ENCODE measurements at places on chromosomes 2 and 18.

- DNase-seq = no peak
Observed at GRCh38 chr2:71578767-71579342, 125.5 kb downstream of the DYSF start.

DNA sequence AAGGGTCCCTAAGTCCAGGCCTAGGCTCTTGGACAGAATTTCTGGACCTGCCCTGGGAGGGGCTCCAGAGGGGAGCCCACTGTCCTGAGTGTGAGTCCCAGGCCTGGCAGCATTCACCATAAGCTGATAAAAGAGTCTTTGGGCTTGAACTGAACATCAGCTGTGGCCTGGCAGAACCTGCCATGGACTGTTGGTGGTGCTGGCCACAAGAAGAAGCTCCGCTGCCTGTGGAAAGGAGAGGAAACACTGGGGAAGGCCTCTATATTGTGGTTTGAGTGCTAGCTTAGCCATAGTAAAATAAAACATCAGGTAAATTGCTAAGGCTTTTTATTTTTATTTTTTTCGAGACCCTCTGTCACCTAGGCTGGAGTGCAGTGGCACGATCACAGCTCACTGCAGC lies 20.9 kb upstream of the BAZ2B start:
- no peak for DNase-seq

DNA sequence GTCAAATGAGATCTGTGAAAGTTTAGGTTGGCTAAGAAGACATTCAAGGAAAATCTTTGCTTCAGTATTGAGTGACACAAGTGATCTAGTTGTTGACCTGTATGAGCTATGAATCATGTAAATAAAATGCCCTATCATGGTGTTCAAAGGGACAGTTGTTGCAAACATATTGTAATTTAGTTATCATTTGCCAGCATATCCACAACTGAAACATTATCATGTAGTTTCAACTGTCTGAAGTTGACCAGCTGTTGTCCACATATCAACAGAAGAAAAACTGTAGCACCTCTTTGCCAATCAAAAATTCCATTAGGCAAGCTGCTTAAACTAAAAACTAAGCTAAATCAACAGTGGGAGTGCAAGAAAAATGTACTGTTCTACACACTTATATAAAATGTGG lies 527.1 kb upstream of the NRXN1 start:
- no peak for DNase-seq

DNA sequence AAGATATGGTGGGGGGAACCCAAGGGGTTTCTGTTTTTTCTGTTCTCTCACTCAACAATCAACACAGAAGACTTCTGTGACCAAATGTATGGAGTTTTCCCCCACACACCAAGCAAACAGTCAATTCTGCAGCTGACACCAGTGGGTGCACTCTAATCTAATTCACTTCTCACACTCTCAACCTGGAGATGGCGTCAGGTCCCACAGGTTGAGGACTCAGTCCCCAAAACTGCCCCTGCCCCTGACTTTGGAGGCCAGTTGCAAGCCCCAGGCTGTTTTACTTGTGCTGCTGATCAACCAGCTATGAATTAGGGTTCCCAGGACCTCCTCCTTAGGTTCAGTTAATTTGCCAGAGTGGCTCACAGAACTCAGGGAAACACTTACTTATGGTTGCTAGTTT lies 6.2 kb downstream of the RNU2-63P start:
- DNase-seq = no peak

GRCh38 chr2:165796819-165797530 lies 2.9 kb upstream of the GALNT3 start:
- no peak for DNase-seq

DNA sequence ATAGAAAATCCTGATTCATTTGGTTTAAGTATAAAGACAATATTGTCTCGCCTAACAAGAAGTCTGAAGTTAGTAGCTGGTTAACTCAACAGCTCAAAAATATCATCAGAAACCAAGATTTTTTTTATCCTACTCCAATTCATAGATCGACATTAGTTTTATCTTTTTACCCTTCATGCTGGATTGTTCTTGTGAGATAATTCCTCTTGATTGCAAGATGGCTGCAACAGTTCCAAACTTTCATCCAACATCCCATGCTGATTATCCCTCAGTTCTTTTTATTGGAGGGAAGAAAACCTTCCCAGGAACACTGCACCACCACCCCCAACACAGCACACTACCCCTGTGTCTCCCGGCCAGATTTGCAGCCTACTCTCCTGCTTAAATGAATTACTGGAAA lies 370.2 kb upstream of the RAB6C start:
- no peak for DNase-seq

DNA sequence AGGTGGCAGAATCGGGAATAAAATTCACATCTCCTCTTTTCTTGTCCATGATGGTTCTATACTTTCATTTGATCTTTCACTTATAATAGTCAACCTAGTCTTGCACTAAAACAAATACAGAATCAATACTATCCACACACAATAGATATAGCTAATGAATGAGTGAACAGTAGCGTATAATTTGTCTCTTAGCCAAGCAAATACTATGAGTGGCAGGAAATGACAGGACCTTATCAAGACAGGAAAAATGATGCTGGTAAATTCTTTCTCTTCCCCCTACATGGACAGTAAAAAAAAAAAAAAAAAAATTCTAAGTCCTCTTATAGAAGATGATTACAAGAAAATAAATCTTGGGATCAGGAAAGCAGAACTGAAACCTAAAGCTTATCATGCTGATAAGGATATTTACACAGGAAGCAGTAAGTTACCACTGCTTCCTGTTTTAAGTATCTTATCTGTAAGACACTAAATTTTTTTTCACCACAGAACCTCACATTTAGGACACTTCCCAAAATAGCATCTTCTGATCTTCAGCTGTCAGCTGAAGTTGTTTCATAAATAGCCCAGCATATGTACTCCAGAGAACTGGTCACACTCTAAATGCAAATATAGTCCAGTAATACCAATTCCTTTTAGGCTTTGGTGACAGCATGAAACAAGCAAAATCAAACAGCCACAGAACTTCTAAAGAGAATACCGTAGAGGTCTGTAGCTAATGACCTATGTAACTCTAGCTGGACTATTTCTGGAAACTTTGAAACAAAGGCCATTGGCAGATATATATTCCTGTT lies 27.0 kb downstream of the IRS1 start:
- DNase-seq = no peak

DNA sequence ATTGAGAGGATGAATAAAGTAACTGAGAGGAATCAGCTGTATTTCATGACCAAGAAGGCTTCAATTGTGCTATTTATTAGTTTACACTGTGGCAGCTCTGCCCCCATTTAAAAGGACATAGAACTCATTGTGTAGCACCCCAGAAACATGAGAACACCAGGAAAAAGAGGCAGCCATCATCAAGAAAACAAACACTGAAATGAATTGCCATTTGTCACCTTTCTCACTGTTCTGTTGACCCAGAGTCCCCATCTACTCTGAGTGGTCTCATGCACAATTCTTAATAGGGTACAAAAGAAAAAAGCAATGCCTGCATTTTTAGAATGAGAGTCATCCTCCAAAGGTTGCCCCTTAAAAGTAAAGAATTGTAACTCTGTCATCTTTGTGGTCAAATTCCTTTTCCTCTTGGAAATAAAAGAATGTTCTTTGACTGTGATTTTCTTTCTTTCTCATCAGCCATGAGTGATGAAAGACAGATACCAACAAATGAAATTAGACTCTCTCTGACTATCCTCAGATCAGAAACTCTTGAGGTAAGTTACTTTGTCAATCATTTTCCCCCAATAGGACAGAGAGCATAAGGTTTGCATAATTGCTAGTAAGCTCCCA lies 1941.9 kb upstream of the PIK3C3 start:
- no peak for DNase-seq

- peak; percentile 76 for DNase-seq
Observed at GRCh38 chr2:88666576-88666975, 24.9 kb upstream of the RPIA start.

DNA sequence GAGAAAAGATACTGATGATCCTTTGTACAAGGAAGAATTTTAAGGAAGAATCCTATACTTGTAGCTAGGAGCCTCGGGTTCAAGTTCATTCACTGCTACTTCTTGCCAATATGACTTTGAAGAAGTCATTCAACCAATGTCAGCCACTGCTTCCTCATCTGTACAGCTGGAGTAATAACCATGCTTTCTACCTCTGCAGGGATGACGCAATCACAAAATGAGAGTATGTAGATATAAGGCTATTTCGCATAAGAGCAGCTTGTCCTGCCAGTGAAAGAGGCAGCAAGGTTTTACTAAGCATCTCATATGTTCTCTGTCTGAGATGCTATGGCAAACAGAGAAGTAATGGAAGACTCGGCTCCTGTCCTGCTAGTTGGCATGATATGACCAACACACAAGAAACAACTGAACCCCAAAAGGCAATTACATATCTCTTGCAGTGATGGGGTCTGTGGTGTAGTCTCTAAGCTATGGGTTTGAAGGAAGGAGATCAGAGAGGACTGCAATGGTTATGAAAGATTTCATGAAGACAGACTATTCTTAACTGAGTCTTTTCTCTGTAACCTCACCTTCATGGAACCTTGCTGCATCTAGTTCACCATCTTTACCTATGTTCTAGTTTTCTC lies 9.2 kb downstream of the AAK1 start:
- DNase-seq = no peak

DNA sequence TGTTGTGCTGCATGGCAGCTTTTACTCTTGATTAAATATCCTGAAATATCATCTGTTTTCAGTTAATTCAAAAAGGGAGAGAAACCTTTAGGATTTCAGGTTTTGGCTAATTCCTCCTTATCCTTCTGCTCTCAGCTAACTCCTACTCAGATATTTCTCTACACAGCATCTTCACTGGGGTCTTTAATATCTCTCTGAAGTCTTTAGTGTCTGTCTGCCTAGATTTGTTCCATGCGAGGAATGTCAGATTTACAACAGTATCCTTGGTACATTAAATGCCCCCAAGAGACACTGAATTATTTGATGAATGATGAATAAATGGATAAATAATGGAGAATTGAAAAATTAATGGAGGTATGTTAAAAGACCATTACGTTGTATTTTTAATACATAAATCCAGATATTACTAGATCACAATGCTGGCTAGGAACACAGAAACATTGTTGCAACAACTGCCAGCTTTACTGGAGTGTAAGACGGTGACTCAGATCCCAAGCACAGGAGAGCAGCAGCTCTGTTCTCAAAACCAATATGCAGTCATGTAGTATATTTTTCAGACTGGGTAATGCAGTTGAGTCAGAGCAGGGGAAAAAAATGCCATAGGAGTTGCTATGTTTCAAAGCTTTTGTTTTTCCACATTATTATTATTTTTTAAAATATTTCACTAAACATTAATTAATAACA lies 388.0 kb upstream of the SYT4 start:
- DNase-seq = peak; percentile 11

DNA sequence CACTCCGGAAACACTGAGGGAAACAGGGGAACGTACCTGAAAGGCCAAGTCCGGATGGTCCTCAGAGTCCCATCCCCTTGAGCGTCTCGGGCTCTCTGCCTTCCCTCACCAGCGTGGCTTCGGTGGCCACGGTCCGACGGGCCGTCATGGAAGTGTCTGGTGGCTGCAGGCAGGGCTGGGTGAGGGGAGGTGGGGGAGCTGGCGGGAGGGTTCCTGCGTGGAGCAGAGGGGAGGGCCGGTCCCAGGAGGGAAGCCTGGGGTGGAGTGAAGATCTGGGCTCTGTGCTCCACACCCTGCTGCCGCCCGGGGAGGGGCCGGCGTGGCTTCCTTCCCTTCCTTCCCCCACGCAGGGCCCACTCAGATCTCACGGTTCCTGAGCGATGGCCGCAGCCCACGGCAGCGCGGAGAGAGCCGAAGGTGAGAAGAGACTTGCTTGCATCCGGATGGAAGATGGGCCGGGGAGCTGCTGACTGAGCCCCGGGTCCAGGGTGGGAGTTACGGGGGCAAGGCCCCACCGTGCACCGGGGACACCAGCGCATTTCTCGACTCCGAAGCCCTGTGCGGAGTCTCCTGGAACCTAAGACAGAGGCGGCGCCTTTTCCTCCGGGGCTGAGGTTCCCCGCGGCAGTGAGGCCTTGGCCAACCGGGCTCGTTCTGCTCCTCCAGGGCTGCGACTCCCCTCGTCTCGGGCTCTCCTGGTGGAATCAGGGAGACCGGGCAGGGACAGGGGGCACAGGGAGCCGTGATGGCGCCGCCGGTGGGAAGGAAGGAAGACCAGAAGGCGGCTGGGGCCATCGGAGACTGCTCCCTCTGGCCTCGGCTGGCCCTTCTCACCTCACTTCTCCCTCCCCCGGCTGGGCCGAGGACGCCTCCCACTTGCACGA lies 49.1 kb downstream of the KCNF1 start:
- no peak for DNase-seq

DNA sequence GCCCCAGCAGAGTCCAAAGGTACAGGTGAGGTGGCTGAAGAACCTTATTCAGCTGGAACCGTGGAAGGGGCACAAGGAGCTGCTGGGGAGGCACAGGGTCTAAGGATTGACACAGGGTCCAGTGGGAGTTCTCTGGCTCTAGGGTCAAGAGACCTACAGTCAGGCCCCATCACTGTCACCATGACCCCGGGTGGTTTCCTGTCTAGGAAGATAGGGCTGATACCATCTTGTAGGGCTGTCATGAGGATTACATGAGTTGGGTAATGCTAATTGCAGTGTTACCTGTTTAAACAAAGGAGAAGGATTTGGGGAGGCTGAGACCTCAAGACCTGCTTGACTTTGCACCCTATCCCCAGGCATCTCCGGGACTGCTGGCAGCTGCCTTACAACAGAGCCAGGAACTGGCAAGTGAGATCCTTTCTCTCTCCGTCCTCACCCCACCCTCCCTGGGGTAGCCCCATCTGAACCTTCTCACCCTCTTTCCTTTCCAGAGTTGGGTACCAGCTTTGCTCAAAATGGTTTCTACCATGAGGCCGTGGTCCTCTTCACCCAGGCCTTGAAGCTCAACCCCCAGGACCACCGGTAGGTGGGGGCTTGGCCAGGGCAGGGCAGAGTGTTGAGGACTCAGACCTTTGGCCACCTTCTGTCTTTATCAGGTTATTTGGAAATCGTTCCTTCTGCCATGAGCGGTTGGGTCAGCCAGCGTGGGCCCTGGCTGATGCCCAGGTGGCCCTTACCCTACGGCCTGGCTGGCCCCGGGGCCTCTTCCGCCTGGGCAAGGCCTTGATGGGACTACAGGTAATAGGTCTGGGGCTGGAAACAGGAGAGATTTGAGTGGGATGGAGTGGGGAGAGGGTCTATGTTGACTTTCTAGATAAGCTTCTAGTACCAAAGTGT lies 7.5 kb downstream of the LBX2 start:
- DNase-seq = no peak

- no peak for DNase-seq
Observed at GRCh38 chr2:107645586-107645985, 181.1 kb upstream of the RGPD4 start.

DNA sequence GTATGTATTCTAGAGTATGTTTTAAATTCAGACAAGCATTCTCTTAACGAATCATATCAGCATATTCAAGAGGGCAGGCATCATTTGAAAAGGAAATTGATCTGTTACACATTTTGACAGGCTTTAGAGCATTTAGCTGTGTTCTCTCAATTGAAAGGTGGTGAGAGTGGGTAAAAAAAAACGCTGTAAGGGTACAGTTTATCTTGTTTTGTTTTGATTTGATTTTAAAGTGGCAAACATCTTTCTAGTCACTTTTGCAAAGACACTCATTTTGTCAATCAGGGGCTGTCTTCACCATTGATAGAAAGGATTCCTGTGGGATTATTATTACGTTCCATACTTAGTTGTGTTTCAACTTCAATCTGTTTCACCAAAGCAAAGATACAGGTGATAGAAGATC lies 2.2 kb downstream of the CDH19 start:
- DNase-seq = no peak

Data from hepatocyte (in vitro differentiated cells).